ENCODE measurements at places on chromosomes 5 and 9.

DNA sequence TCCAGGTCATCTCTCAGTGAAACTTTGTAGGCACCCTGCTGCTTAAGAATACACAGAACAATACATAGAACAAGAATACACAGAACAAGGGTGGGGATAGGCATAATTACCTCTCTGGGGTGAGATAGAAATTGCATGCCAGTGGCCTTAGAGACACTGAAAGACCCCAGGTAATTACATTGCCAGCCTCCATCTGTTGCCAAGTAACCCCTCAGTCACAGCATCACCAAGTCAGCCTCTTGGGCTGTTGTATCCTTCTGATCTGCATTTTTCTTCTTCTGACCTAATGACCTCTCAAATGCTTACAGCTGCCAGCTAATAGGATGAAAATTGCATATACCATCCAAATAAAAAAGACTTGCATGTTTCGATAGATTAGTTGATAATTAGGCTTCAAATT, 167.7 kb downstream of the GRIA1 start:
- DNase-seq = no peak

- DNase-seq = peak; percentile 79
These were observed 25.3 kb upstream of the PPP1R2B start for GRCh38 chr5:156824800-156825199.

- no peak for DNase-seq
These were observed 65.0 kb downstream of the SEMA6A start for GRCh38 chr5:116509483-116510244.

DNA sequence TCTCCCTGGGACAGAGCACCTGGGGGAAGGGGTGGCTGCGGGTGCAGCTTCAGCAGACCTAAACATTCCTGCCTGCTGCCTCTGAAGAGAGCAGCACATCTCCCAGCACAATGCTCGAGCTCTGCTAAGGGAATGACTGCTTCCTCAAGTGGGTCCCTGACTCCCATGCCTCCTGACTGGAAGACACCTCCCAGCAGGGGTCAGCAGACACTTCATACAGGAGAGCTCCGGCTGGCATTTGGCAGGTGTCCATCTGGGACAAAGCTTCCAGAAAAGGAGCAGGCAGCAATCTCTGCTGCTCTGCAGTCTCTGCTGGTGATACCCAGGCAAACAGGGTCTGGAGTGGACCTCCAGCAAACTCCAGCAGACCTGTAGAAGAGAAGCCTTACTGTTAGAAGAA, 77.2 kb downstream of the SLCO6A1 start:
- peak; percentile 69 for DNase-seq

- DNase-seq = peak; percentile 14
These were observed 8.3 kb upstream of the ADRA1B start for GRCh38 chr5:159907689-159908590.

GRCh38 chr5:178429156-178429468, 161.1 kb downstream of the COL23A1 start:
- no peak for DNase-seq

GRCh38 chr5:176803943-176804498, 6.3 kb upstream of the UNC5A start:
- DNase-seq = no peak

GRCh38 chr5:31059889-31060288, 133.6 kb upstream of the CDH6 start:
- DNase-seq = no peak

- no peak for DNase-seq
These were observed 637.1 kb upstream of the CCNG1 start for GRCh38 chr5:162800301-162800700.

- DNase-seq = no peak
These were observed 76.1 kb upstream of the ASS1 start for GRCh38 chr9:130368631-130369103.

DNA sequence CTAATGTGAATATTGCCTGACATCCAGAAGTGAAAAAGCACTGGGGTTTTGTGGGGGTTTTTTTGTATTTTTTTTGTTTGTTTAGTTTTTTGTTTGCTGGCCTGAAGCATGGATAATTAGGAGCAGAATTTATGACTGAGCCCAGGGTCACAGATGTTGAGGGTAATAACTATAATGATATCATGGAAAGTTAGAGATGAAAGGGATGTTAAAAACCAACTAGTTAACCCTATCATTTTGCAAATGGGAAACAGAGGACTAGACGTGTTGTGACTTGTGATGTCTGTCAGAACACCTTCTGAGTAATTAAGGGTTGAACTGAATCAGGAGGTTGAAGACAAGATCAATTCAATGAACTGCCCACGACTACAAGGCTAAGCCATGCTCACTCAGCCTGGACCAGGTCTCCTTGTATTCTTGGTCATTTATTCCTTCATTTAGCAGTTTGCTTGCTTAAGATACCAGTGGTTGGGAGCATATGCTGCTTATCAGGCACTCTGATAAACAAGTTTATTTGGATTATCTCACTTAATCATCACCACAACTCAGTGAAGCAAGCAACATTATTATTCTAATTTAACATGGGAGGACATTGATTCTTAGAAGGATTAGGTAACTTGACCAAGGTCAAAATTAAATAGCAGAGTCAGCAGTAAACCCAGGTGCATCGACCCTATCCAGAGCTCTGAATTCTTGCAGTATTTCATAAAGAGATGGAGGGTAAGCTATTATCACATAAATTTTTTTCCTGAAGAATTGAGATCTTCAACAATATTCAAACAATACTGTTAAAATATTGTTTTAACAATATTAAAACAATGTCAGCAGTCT, 75.7 kb upstream of the PIK3R1 start:
- DNase-seq = no peak

DNA sequence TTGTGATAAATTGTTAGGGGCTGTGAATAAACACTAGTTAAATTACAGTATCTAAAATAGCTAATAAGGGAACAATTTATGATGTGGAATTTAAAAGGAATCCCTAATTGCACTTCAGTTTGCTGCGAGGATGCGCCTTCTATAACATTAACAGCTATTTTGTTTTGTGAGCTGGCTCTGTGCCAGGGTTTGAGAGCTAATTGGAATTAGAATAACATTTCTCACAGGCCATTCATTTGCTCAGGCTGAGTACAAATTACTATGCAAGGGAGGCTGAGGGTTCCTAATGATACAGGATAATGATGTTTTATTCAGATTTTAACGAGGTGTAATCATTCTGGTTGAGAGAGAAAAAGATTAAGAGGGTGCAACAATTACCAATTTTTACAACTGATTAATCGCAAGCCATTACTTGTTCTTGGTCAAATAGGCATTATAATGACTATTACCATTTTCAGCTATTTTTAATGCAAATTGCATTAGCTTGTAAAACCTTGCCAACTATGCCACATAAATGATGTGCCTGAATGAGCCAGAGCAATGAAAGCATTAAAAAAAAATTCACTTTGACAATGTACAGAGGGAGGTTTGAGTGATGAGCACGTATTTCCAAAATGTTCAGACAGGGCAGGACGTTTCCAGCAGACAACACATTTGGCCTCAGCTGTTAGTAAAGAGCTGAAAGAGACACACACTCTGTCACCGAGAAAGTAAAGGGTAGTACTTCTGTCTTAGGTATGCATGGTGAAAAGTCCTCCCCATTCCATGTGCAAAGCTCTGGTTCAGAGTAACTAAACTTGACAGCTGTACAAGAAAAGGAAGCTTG, 576.5 kb downstream of the TLE1 start:
- DNase-seq = no peak

DNA sequence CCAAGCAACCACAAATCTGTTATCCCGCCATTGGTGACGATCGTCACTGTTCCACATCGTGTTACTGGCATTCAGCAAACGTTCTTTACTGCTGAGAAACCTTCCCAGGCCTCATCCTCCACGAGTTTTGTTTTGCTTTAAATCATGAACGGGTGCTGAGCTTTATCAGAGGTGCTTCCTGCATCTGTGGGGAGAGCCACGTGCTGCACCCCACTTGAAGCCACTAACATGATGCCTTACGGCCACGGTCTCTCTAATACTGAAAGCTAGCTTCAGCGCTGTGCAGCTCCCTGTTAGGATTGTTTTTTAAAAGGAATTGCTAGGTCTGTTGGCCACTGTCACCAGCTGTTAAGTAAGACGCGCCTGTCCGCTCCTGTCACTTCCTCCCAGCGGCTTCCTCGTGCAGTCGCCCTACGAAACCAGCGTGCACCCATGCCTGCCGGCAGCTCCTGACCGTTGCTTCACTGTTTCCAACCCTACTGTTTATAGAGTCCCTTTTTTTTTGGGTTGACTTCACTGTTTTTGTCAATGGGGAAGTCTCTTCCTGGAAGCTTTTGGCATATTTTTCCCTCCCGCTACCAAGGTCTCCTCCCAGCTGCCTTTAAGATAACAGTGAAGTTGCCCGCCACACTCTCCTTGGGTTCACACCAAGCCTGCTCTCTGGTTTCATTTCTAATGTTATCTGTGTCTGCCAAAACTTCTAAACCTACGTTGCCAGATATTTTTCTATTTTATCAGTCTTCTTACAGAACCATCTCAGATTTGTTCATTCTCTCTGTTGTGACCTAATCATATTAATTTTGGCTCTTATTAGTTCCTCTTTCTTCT, 20.3 kb downstream of the LPCAT1 start:
- DNase-seq = no peak

GRCh38 chr9:92208693-92209524, 84.6 kb downstream of the IARS1 start:
- no peak for DNase-seq

GRCh38 chr5:56369361-56369811, 136.3 kb upstream of the ANKRD55 start:
- no peak for DNase-seq

DNA sequence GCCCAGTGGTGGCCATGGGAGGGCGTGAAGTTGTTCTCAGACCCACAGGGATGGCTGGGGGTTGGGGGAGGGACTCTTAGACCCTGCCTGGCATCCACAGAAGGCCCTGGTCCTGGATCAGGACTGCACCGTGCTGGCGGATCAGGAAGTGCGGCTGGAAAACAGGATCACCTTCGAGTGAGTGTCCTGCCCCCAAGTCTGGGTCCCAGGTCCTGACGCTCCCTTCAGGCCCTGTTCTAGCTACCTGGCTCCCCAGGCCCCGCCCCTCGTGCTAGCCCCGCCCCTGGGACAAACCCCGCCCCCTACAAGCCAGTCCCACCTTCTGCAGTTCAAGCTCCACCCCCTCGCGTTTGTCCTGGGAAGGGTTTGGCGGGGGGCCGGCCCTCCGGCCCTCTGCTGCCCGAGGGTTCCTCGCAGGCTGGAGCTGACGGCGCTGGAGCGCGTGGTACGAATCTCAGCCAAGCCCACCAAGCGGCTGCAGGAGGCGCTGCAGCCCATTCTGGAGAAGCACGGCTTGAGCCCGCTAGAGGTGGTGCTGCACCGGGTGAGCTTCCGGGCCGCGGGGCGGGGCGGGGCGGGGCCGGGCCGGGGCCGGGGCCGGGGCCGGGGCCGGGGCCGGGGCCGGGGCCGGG, 12.9 kb downstream of the RGS14 start:
- DNase-seq = peak; percentile 76

DNA sequence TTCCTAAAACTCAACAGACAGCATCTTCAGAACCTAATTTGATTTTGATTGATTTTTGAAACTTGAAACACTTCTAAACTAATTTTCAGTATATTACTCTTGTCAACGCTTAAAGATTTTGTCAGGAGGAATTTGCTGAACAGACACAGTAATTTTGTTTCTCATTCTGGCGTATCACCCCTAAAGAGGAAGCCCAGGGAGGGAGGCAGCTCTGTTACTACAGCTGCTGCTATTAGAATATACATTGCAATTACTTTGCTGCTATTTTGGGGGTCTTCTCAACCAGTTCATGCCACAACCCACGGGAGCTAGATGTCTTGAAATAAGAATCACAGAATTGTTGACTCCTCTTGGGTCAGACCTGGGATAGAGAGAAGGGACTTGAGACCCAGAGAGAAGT, 122.6 kb downstream of the TLR4 start:
- DNase-seq = no peak

GRCh38 chr5:151569132-151570046, 21.7 kb downstream of the FAT2 start:
- DNase-seq = no peak

DNA sequence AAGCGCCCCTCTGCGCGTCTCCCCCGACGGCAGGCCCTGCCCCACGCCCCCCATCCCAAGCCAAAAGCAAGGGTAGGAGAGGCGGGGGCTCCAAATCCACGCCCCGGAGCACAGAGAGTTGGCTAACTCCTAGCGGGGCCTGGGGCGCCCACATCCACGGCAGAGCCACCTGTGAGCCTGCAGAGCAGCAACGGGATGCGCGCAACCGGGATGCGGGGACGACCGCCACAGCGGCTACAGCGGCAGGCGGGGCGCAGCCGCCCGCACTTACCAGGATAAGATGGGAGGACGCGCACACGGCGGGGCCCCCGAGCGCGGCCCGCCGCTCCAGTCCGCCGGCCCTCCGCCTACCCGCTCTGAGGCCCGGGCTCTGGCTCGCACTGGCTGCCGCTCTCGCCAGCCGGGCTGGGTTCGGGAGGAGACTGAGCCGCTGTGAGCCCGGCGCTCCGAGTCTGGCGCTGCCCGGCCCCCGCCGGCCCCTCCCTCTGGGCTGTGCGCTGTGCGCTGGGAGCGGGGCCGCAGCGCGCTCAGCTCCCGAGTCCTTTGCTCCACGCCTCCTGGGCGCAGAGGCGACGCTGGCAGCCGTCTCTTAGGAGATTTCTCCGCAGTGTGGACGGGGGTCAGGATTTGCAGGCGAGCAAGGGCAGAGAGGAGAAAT, at the start of gene SLC24A2:
Gene SLC24A2, minus strand, starts transcription at position 424 of the 658 bp plus-strand sequence.
- no peak for DNase-seq

DNA sequence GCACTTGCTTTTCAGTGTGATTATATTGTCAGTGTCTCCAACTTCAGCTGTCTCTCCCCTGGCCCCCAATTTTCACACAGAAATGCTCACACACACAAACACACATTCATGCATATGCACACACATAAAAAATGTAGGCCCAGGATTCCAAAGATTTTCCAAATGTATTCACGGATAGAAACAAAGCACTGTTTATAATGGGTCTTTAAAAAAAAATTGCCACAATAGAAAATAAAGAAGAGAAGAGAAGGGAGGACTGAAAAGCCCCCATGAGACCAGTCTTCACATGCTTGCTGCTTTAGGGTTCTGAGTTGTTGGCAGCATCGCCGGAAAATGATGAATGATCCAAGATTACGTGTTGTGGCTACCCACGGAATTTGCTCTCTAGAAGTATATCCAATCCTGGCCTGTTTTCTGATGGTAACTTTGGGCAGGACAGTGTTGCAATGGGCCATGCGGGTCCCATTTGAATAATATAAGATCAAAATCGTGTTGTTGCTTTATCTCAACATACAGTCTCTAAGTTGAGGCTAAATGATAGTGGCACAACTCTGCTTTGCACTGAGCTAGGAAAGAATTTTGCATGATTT, 36.2 kb upstream of the ACO1 start:
- DNase-seq = no peak

- no peak for DNase-seq
These were observed 43.4 kb upstream of the IL17B start for GRCh38 chr5:149422366-149423048.
